ENCODE measurements at places on chromosomes 1 and 21. TPM values are rescaled to one million over a fixed set of nuclear protein-coding genes. Genes with fewer than 3 reads are reported as not detected.

Gene UMODL1
- 1.7 TPM for total RNA-seq

Gene KCNJ10
- total RNA-seq = not detected

Gene LAPTM5
- 575 TPM for total RNA-seq

Gene ACKR1
- not detected for total RNA-seq

Gene SMYD2
- 24.3 TPM for total RNA-seq

Gene DIO1
- not detected for total RNA-seq

Gene RGS13
- total RNA-seq = not detected

Gene KCNA2
- total RNA-seq = 2.0 TPM

Gene SHCBP1L
- not detected for total RNA-seq

Gene CXADR
- total RNA-seq = 0.12 TPM

Gene AKNAD1
- total RNA-seq = not detected

Gene ABCB10
- total RNA-seq = 17.7 TPM

Gene IFI6
- 27.2 TPM for total RNA-seq

DNA sequence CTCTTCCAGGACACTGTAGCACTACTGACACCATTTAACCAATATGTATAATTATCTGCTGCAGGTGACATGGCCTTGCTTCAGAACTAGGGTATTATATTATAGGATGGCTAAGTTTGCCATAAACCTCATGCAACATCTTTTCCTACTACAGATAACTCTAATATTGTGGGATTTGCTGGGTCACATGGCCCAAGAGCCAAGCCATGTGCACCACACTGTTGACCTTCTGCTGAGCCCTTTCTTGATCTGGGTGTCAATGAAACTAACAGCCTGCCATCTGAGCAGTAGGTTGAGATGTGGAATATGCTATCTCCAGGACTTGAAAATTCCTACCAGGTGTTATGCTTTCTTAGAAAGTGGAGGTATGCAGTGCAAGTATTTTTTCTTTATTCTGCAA is 2291.1 kb downstream of the MRPL39 start:
- DNase-seq = no peak

- no peak for DNase-seq
Observed at GRCh38 chr1:115337633-115338456, at the start of gene NGF. TSS of gene NGF (minus strand) at chr1:115338249. CDS start at chr1:115286795, 51,454 bp downstream.

- DNase-seq = no peak
Observed at GRCh38 chr1:211099393-211099792, 34.6 kb downstream of the KCNH1 start.

- peak; percentile 29 for DNase-seq
Observed at GRCh38 chr1:229557913-229558414, 543 bp downstream of the ABCB10 start.

DNA sequence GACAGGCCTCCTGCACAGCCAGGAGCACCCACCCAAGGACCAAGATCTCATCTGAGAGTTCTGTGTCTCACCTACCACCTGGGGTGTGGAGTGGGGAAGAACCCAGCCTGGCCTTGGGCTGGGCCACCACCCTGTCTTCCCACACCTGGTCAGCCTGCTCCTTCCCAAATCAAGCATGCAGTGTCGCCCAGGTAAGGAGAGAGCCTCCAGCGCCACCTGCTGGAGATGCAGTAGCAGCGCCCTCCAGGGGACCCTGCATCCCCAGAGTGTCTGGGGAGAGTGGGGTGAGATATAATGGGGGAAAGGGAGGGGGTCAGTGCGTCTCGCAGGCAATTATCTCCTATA is 32.3 kb downstream of the KIAA2013 start:
- peak; percentile 61 for DNase-seq

DNA sequence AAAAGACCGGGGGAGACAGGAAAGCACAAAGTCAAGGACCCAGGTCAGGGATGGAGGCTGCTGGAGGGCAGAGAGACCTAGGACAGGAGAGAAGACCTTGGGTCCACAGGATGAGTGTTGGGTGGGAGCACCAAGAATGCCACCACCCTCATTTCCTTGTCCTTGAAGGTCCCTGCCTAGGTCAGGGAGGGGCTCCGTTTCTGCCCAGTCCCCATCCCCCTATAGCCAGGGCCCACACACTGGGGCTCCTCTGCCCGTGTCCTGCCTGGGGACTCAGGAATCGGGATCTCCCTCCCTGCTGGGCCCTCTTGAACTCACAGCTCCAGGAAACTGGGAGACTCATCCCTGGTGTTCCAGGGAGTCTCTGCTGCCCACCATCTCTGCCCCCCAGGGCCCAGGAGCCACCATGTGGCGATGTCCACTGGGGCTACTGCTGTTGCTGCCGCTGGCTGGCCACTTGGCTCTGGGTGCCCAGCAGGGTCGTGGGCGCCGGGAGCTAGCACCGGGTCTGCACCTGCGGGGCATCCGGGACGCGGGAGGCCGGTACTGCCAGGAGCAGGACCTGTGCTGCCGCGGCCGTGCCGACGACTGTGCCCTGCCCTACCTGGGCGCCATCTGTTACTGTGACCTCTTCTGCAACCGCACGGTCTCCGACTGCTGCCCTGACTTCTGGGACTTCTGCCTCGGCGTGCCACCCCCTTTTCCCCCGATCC is 584 bp downstream of the TINAGL1 start:
- DNase-seq = no peak

- DNase-seq = no peak
Observed at GRCh38 chr1:217137210-217137881, 414.1 kb upstream of the ESRRG start.

- DNase-seq = no peak
Observed at GRCh38 chr1:67952071-67952470, 98.4 kb downstream of the DIRAS3 start.

GRCh38 chr1:118947790-118948189 is 40.4 kb downstream of the TBX15 start:
- no peak for DNase-seq

GRCh38 chr21:41361786-41362604 is at the start of gene MX2:
TSS of gene MX2 (plus strand) at chr21:41362027. CDS start at chr21:41376907, 14,880 bp downstream.
- DNase-seq = peak; percentile 95

GRCh38 chr1:172252321-172252720 is 168.2 kb upstream of the C1orf105 start:
- no peak for DNase-seq

- DNase-seq = no peak
Observed at GRCh38 chr1:116769561-116769977, 15.3 kb downstream of the CD2 start.

DNA sequence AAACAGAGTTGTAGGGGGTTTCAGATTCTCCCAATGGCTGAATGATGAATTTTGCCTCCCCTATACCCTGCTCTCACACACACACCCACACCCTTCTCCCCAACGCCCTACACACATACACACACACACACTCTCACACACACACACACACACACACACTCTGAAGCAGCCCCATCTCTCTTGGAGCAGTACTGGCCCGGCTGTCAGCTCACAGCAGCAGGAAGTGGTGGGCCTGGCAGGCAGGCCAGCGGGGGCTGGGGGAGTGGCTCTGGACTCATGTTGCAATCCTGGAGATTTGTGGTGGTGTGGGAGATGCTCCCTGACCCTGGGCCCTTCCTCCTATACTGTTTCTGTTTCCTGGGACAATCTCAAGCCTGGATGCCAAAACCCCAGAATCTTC is 2.2 kb downstream of the IKBKE start:
- peak; percentile 64 for DNase-seq

DNA sequence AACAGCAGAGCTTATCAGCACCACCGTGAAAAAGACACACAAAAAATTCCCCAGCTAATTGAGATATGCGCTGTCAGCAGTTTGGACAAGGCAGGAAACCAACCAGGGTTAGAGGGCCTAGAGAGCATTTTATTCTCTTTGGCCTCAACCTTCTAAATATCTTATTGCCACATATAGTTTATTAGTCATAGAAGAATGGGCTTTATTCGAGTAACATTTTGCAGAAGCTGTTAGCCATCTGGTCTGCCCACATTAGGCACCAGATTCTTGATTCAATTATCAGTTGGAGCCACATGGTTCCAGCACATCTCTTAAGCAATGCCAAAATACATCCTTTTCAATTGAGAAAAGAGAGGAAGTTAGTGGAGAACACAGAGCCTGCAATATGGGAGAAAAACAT is 109.9 kb upstream of the CXADR start:
- no peak for DNase-seq

GRCh38 chr1:234725177-234726132 is 115.5 kb upstream of the IRF2BP2 start:
- peak; percentile 68 for DNase-seq

GRCh38 chr1:165524639-165525285 is 19.0 kb upstream of the LRRC52 start:
- DNase-seq = no peak

DNA sequence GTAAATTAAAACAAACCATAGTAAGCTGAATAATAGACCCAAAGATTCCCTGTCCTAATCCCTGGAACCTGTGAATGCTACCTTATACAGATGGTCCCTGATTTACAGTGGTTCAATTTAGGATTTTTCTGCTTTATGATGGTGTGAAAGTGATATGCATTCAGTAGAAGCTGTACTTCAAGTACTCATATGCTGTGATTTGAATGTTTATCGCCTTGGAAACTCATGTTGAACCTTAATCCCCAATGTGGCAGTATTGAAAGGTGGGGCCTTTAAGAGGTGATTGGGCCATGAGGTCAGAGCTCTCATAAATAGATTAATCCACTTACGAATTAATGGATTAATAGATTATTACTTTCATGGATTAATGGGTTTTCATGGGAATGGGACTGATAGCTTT is 10.6 kb upstream of the RRP15 start:
- DNase-seq = no peak

Measured in naive thymus-derived CD4-positive, alpha-beta T cell (primary cell).